ENCODE measurements at places on chromosomes 1 and 21.

DNA sequence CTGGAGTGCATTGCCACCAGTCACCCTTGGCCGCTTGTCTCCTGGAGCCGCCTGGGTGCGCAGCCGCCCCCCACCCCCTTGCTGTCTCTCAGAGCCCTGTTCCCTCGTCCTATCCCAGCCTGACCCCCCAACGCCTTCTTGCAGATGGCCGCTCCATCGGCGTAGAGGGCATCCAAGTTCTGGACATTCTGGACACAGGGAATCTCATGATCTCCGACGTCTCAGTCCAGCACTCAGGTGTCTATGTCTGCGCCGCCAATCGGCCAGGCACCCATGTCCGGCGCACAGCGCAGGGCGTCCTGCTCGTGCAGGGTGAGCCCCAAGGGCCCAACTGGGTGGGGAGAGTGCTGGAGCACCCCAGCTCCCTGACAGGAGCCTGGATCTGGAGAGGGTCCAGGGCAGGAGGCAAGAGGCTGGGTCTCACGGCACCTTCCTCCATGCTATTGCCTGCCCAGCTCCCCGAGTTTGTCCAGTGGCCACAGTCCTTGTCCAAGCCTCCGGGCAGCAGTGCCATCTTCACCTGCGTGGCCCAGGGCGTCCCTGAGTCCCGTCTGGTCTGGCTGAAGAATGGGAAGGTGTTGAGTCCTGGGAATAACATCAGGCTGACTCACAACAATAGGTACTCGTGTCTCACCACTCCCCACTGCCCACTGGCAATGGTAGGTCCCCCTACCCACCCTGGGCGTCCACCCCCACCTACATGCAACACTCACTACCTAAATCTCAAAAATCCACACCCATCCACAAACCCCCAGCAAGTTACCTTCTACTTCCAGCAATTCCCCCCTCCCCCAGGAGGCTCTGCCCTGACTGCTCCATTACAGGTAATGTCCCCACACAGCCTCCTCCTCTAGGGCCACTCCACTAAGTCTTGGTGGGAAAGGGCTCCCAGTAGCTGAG, 24.6 kb downstream of the SLC27A3 start:
- DNase-seq = no peak

DNA sequence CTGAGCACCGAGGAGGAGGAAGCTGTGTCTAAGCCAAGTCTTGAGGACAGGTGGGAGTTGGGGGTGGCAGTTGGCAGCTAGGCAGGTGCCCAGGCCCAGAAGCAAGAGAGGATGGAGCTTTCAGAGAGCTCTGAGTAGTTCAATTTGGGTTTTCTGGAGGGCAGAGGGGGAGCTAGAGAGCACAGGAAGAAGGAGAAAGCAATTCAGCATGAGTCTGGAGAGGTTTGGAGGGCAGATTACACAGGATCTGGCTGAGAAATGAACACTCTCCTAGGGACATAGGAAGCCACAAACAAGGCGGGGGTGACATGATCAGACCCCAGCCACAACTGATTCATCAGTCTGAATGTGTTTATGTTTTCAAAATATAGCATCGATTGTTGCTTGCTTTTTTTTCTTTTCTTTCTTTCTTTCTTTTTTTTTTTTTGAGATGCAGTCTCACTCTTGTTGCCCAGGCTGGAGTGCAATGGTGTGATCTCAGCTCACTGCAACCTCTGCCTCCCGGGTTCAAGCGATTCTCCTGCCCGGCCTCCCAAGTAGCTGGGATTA, 23.8 kb downstream of the PTPRF start:
- no peak for DNase-seq

DNA sequence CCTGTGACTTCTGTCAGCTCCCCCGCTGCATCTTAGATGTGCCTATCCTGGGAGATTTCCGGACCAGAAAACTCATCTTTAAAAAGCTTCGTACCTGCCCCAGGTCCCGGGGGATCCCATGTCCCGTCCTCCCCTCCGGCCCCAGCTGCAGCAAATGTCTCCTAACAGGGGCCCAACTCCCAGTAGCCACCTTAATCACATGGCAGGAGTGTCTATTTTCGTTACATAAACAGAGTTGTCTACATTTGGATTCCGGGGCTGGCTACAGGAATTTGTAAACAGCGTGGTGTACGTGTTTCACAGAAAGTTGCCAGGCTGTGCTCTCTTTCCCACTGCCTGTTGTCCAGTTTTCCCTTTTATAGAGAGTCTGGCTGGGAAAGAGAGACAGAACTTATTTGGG, 17.9 kb upstream of the KCNE2 start:
- no peak for DNase-seq

- DNase-seq = no peak
Measured at GRCh38 chr1:169797281-169797680, 2.6 kb upstream of the METTL18 start.

DNA sequence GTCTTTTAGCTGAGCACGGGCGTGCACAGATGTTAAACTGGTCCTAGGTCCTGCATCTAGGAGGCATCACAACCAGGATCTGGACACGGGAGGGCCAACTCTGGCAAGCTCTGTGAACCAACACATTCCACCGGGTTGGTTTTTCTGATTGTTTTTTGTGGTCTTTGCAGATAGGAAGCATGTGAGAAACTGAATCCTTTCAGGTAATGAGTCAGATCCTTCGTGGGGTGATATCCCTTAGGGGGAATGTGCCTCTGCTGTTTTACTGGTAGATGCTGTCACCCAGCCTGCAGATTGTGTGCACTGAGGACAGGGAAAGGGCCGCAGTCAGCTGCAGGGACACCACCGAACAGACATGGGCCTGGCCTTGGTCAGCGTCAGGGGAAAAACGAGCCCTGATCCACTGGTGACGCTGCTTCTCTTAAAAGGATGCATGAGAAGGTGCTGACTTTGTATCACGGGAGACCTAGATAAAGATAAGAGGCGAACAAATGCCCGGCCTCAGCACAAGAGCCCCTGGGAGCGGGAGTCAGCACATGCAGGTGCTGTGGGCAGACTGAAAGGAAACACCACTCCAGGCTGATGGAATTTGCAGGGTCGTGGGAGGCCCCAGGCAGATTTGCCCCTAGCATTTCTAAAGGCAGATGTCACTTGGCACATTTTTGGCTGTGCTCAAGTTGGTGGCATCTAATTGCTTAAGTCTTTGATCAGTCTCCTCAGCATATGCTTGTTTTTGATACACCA, 51.1 kb downstream of the DOP1B start:
- DNase-seq = no peak

DNA sequence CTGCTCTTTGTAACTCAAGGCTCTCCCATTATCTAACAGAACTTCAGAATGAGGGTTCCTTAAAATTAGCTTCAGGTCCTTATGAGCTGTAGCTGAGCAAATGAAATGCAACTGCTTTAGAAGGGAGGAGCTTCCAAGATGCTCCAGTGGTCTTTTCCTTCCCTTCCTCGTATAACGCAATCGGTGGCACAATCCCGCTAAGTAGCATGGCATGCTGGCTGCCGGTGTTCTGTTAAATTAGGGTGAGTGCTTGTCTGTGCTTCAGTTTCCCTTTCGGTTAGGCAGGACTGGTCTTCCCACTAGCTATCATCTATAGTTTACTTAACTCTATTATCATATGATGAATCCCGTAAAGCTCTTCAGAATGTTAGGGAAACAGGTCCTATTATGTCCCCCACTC, 917 bp downstream of the KIAA0040 start:
- no peak for DNase-seq
